ENCODE measurements at places on chromosomes 4 and X.

GRCh38 chr4:110009550-110009949, 96.9 kb downstream of the EGF start:
- no peak for DNase-seq

DNA sequence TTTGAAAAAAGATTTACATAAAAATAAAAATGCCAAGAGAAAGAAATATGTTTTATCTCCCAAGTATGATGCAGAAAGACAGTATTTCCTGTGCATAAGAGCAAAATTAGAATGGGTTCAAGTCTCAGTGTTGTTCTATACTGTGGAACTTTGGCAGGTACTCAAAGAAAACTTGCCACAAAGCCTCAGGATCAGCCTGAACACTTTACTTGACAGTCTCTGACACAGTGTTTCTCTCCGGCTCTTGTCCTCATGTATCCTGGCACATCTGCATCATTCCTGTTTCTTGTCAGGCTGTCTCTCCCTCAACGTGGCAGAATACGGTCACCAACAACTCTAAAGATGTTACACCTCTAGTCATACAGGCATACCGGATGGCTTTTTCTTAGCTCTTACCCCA, 273.7 kb downstream of the ARHGAP24 start:
- peak; percentile 67 for DNase-seq

- DNase-seq: peak; percentile 32
Observed at GRCh38 chr4:186557061-186557460, 1.7 kb upstream of the MTNR1A start.

GRCh38 chrX:103800318-103800717, 23.7 kb downstream of the PLP1 start:
- DNase-seq: no peak

- DNase-seq: no peak
Observed at GRCh38 chrX:127574829-127575228, 477.4 kb downstream of the ACTRT1 start.

DNA sequence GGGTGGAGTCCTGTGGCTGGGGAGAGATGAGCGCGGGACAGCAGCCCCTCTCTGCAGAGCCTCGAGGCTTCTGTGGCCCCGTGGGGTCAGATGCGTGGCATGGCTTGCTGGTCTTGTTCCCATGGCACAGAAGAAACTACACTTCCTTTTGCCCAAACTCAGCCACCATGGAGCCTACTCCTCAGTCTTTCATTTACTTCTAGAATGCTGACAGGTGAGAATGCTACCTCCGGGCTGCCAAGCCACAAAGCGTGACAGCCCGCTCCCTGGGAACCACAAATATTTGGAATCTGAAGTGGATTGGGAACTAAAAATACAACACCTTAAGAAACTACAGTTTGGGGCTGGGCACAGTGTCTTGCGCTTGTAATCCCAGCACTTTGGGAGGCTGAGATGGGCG, 98.0 kb downstream of the TRAPPC11 start:
- DNase-seq: no peak

DNA sequence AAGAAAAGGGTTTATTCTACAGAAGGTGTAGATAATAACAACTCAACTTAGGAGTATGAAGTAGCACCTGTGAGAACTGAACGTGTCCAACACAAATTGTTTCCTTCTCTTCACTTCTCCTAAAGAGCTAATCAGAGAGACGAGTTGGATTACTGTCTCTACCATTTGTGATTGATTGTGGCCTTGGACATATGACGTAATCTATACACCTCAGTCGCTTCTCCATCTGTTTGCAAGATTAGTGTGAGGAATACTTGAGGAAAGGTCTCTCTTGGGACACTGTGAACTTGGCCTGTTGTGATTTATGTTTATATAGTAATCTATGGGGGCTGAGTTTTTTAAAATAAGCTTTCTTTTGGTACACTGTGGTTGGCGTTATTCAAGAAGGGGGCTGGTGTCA, 182.0 kb downstream of the ZNF330 start:
- DNase-seq: no peak

GRCh38 chr4:105714071-105714521, 5.5 kb downstream of the GSTCD start:
- no peak for DNase-seq

GRCh38 chr4:128854433-128854832, 44.9 kb downstream of the JADE1 start:
- DNase-seq: peak; percentile 49

- peak; percentile 18 for DNase-seq
Observed at GRCh38 chrX:112341598-112341997, 259.0 kb upstream of the TRPC5 start.

- peak; percentile 33 for DNase-seq
Observed at GRCh38 chr4:70613306-70614183, 15.0 kb upstream of the ENAM start.
